H1 (cell line): ENCODE measurements at places on chromosomes 2 and 18. TPM values are rescaled to one million over a fixed set of nuclear protein-coding genes. Genes with fewer than 3 reads are reported as not detected.

DNA sequence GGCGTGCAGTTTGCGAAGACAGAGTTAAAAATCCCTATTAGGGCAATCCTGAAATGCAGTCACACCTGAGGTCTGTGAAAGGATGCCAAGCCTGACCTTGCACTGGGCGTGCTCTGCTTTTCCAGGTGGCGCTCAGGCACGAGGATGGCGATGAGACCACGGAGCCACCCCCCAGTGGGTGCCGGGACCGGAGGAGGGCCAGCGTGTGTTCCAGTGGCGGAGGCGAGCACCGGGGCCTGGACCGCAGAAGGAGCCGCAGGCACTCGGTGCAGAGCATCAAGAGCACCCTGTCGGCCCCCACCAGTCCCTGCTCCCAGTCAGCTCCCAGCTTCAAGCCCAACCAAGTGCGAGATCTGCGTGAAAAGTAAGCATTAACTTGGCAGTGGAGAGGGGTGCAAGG lies 203.4 kb downstream of the TPGS2 start:
- no peak for DNase-seq

EVA1A gene
- total RNA-seq = 1.2 and 4.3 TPM in 2 replicates

- no peak for DNase-seq
Observed at GRCh38 chr18:2540575-2540974, 30.7 kb downstream of the METTL4 start.

CFAP221 gene
- total RNA-seq = 0.36 and 0.71 TPM in 2 replicates

TSPYL6 gene
- not detected in 2 replicates for total RNA-seq

RIOK3 gene
- 17.6 and 24.3 TPM in 2 replicates for total RNA-seq

- no peak for DNase-seq
Observed at GRCh38 chr2:65128297-65129190, 1.4 kb downstream of the RAB1A start.

DNA sequence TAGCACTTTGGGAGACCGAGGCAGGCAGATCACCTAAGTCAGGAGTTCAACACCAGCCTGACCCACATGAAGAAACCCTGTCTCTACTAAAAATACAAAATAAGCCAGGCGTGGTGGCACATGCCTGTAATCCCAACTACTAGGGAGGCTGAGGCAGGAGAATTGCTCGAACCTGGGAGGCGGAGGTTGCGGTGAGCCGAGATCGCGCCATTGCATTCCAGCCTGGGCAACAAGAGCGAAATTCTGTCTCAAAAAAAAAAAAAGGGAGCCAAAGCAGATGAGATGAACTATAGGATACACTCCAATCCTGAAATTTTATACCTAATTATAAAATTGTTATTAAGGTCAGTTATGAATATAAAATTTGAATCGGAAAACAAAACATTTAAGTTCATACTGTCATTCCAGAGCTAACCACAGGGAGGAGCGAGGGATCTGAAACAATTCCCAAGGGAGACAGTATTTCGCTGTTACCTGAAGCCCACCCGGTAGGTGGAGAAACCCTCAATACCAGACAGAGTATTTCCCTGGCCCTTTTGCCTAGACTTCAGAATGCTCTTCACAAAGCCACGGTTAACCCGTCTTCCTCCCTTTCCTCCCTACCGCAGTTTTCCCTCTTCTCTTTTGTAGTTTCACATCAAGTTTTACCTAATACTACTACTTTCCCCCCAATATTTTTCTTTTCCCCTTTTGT lies 1.4 kb downstream of the PPM1G start:
- no peak for DNase-seq

DNA sequence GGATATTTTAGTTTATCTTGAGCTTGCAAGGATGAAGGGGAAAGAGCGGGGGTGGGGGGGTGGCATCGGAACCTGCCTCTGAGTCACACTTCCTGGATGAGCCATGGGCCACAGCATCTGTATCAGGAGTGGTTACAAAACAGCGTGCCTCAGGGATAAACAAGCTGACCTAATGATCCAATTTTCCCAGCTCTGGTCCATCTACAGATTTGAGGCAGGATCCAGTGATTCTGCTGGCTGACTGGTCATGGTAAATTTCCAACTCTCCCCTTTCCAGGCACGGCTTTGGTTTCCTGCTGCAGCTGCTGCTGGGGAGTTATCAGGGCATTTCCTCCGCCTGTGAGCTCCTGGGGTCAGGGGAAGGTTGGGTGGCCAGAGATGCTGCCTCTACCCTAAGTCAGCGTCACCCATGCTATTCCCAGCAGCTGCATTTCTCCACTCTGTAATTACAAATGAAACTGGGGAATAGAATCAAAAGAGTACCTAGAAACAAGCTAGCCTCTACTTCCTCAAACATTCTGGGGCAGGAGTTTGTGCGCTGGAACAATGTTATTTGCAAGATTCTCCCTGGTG lies 4.7 kb upstream of the HPCAL1 start:
- no peak for DNase-seq

TSGA10 gene
- total RNA-seq = 5.7 and 7.4 TPM in 2 replicates

DNA sequence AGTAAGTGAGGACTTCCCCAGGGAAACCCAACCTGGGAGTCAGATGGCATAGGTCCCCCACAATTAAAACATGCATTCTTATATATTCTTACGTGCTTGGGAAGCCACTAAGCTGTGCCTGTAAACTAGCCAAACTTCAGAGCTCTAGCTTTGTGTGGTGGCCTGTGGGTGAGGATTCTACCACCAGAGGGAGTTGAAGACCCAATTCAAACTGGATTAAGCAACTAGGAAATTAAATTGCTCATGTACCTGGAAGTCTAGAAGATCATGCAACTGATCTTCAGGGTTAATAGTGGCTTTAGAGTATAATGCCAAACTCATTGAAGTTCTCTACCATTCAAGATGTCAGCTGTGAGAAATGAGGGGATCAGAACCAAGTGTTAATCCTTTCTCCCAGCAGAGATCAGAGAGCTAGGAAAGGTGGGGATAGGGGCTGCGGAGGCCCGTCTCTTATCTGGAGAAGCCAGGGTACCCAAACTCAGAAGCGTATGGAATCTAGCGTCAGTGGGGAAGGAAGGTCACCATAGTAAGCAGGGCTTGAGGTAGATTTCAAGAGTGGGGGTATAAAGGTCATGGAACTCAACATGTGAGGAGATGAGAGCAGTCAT lies 53.2 kb upstream of the CCDC85A start:
- DNase-seq = no peak

GRCh38 chr2:138243372-138243771 lies 258.2 kb upstream of the SPOPL start:
- DNase-seq = no peak

GRCh38 chr2:120436460-120436739 lies 90.5 kb downstream of the INHBB start:
- no peak for DNase-seq

DNA sequence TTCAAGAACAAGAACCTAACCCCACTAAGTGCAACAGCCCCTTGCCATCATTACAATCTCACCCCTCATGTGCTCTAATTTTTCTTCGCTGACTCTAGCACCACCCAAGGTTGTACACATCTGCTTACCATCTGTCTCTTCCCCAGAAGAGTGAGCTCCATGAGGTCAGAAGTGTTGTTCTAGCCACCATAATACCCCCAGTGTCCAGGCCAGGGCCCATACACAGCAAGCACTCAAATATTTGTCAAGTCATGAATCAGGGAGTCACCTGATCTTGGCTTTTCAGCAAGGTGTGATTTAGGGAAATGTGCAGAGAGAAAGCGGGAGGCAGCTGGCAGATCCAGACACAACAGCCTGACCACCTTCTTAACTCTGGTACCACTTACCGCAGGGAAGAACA lies 5.7 kb downstream of the ERCC3 start:
- DNase-seq = no peak
